ENCODE measurements at places on chromosomes 13 and 19.

- H3K27me3 ChIP-seq: no peaks in the 10 kb centered on the region
- no peak overlapping the region for H3K4me3 ChIP-seq
- peaks cover 1% of the 10 kb centered on the region for H3K36me3 ChIP-seq
- peaks cover 50% of the 10 kb centered on the region for H3K4me1 ChIP-seq
Observed at GRCh38 chr19:11580116-11580515, 2.7 kb upstream of the ACP5 start.

DNA sequence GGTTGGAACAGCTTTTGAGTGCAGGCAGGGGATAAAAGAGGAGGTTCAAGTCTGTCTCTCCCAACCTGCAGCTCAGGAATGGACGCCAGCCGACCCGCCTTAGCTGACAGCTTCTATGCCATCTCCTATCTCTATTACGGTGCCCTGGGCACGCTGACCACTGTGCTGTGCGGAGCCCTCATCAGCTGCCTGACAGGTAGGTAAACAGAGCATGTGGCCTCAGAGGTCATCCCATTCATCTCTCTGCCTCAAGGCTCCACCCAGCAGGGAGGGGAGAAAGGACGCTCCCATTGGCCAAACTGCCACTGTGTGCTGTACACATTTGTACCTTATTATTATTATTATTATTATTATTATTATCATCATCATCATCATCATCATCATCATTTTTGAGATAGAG lies 16.5 kb downstream of the SLC5A5 start:
- no peak for DNase-seq
- H3K27ac ChIP-seq: no peak overlapping the region
- H3K27me3 ChIP-seq: peaks cover 61% of the 10 kb centered on the region
- H3K4me3 ChIP-seq: no peak overlapping the region

DNA sequence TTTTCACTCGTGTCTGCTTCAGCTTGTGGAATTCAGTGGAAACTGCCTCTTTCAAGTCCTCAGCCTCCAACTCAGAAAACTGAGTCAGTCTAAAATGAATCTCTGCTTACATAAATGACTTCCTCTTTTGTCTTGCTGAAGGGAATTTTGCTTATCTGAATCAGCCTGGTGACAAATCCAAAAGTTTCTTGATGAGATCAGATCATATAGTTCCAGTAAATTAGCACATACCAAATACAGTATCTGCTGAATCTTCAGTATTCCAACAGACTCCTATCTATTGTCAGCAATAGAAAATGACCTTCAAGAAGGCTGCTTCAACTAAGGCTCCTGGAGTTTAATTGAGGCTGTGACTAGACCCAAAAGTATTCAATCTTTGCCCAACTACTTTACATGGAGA lies 290.0 kb downstream of the MZT1 start:
- H3K27ac ChIP-seq: no peak overlapping the region
- H3K27me3 ChIP-seq: no peaks in the 10 kb centered on the region
- no peak for DNase-seq
- no peaks in the 10 kb centered on the region for H3K4me1 ChIP-seq

- DNase-seq: no peak
- no peak overlapping the region for H3K27ac ChIP-seq
Observed at GRCh38 chr13:109846185-109846584, 59.8 kb upstream of the IRS2 start.

DNA sequence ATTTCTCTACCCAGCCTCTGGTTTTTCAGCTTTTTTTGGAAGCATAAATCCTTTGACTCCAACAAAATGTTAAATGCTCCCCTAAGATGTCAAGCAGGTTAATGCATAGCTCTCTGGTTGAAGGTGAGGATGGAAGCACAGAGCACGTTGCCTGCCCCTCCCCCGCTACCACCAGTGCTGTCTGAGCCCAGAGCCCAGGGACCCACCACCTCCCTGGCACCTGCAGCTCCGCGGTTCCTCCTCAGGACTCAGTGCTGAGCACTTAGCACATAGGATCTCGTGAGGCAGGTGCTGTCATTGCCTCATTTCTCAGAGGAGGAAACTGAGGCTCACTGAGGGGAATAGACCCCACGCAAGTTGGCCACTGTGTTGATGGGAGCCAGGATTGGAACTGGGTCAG lies 48.6 kb downstream of the DPF1 start:
- peaks cover 18% of the 10 kb centered on the region for H3K36me3 ChIP-seq
- no peak overlapping the region for H3K4me3 ChIP-seq
- H3K27me3 ChIP-seq: no peaks in the 10 kb centered on the region
- H3K27ac ChIP-seq: no peak overlapping the region
- no peak for DNase-seq
- no peaks in the 10 kb centered on the region for H3K4me1 ChIP-seq

- no peak for DNase-seq
- H3K36me3 ChIP-seq: no peaks in the 10 kb centered on the region
- H3K4me1 ChIP-seq: no peaks in the 10 kb centered on the region
- H3K27me3 ChIP-seq: no peaks in the 10 kb centered on the region
Observed at GRCh38 chr13:110045202-110045601, 258.8 kb upstream of the IRS2 start.

DNA sequence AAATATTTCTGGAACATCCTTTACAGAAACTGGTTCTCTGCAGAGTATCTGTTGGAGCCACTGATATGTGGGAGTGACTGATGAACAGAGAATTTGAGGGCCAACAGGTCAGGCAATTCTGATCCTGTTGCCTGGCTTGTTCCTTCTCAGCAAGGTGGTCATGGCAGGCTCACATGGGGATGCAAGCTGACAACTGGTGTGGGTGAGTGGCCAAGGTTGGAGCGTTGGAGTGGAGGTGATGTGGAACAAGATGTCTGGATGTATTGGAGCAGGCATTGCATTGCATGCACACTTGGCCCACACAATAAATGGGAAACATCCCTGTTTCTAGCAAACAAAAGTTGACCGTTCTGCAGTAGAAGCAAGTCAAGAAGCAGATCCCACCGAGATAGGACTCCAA lies 380.7 kb downstream of the ZNF536 start:
- H3K36me3 ChIP-seq: no peaks in the 10 kb centered on the region
- no peaks in the 10 kb centered on the region for H3K27me3 ChIP-seq
- H3K4me1 ChIP-seq: no peaks in the 10 kb centered on the region
- H3K4me3 ChIP-seq: no peak overlapping the region
- no peak for DNase-seq

DNA sequence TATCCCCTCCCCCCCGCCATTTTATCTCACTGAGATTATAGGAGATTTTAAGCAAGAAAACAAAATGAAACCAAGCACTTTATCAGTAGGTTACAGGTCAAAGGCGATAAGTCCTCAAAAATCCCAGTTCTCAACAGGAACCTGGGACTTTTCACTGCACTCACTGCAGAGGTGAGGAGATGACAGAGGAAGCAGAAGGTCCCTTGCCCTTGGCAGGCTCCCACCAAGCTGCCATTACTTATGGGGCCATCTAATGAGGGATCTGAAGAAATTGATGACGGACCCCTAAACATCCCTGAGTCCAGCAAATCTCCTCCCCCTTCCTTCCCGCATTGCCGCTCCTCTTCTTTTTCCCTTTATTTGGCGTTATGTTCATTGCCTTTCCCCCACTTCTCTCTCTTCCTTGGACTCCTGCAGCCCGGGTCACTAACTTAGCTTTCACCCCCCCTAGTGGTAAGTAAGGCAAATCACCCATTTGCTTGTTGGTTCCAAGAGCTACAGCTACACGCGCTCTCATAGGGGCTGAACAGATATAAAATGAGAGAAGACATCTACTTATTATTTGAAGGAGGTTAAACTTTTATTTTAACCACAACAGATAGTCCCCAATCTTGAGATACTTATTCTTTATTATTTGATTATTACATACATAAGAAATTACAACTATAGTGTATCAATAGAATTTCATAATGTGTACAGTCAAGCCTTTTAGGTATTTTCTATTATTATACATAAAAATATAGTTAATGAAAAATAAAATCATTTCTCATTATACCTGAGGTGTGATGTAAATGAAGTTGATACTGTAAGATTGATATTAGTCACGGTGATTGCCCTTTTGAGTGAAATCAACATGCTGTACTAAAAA lies 52.0 kb upstream of the ARGLU1 start:
- no peak for DNase-seq
- H3K27me3 ChIP-seq: no peaks in the 10 kb centered on the region
- H3K4me1 ChIP-seq: peaks cover 5% of the 10 kb centered on the region
- no peak overlapping the region for H3K27ac ChIP-seq
- no peaks in the 10 kb centered on the region for H3K36me3 ChIP-seq
- H3K4me3 ChIP-seq: peak overlapping the region; percentile 39

DNA sequence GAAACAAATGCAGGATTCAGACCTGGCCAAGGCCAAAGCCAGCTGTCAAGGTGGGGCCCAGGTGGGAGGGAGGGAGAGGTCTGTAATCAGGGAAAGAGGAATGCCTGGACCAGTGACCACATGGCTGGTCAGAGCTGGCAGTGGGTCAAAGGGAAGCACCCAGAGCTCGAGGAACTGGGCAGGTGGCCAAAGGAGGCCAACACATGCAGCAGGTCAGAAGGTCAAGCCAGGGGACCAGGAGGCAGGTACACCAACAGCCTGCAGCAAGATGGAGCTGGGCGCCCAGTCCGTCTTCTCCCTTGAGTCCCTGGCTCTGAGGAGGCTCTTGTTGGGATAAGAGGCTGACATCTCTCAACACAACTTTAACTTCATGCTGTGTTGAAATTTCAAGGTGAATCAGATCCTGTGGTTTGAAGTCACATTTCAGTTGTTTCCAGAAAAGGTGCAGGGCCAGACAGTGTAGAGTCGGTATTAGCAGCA lies 17.1 kb downstream of the GPATCH1 start:
- no peaks in the 10 kb centered on the region for H3K27me3 ChIP-seq
- H3K27ac ChIP-seq: no peak overlapping the region
- DNase-seq: no peak
- H3K4me1 ChIP-seq: no peaks in the 10 kb centered on the region
- peaks cover 6% of the 10 kb centered on the region for H3K36me3 ChIP-seq
- no peak overlapping the region for H3K4me3 ChIP-seq

DNA sequence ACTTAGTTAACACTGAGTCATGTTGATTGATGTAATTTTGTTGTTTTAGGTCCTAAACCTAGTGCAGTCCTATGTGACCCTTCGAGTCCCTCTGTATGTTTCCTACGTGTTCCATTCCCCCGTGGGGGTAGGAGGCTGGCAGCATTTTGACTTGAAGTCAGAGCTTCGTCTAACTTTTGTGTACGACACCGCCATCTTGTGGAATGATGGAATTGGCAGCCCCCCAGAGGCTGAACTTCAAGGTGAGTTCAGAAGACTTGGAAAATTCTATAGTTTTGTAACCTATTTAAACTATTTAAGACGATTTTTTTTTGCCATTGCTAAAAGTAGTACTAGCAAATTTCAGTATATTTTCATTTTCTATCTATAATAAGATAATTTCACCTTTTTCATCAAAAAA lies 117.9 kb downstream of the STOML3 start:
- no peaks in the 10 kb centered on the region for H3K27me3 ChIP-seq
- no peaks in the 10 kb centered on the region for H3K4me1 ChIP-seq
- no peak overlapping the region for H3K4me3 ChIP-seq

- H3K36me3 ChIP-seq: no peaks in the 10 kb centered on the region
- no peak overlapping the region for H3K27ac ChIP-seq
- no peak overlapping the region for H3K4me3 ChIP-seq
- H3K27me3 ChIP-seq: no peaks in the 10 kb centered on the region
- H3K4me1 ChIP-seq: no peaks in the 10 kb centered on the region
- no peak for DNase-seq
Observed at GRCh38 chr13:100602493-100603111, 14.0 kb upstream of the GGACT start.

DNA sequence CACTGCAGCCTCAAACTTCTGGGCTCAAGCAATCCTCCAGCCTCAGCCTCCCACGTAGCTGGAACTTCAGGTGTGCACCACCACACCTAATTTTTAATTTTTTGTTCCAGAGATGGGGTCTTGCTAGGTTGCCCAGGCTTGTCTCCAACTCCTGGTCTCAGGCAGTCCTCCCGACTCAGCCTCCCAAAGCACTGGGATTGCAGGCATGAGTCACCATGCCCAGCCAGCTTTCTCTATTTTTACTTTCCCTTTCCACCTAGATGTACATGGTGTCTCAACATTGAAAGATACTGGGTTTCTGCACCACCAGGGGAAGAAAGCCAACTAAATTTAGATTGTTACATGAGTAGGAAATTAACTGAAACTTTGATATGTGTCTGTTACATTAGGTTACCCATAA lies 13.8 kb upstream of the ZNF846 start:
- H3K27ac ChIP-seq: no peak overlapping the region
- no peaks in the 10 kb centered on the region for H3K36me3 ChIP-seq
- no peaks in the 10 kb centered on the region for H3K27me3 ChIP-seq

DNA sequence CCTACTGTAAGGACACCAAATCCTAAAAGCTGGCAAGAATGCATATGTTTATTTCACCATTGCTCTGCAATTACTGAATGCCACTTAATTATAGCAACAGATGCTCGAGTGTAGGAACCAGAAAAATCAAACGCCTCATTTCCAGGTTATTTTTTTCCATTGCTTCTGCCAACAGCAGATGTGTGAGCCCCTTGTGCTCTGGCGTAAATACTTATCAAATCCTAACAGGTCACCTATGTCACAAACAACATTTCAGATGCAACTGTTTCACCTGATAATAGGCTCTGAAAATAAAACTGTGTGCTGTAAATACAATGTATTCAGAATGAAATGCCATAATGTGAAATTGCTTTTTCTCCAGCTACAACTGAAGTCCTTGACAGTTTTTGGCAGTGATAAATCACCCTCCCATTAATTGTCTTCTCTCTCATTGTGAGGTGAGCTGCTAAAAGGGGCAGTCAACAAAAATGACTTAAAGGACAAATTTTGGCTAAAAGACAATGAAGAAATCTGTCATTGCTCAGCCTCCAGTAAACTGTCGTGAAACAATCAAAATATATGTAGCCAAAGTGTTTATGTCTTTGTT lies 344.0 kb downstream of the DACH1 start:
- H3K4me3 ChIP-seq: no peak overlapping the region
- H3K4me1 ChIP-seq: no peaks in the 10 kb centered on the region
- H3K27ac ChIP-seq: no peak overlapping the region
- H3K27me3 ChIP-seq: no peaks in the 10 kb centered on the region

- no peak overlapping the region for H3K27ac ChIP-seq
- H3K4me1 ChIP-seq: no peaks in the 10 kb centered on the region
- H3K27me3 ChIP-seq: no peaks in the 10 kb centered on the region
- H3K36me3 ChIP-seq: no peaks in the 10 kb centered on the region
- H3K4me3 ChIP-seq: no peak overlapping the region
- no peak for DNase-seq
Observed at GRCh38 chr13:46721054-46721453, 75.9 kb downstream of the ESD start.

- H3K4me1 ChIP-seq: no peaks in the 10 kb centered on the region
- no peak overlapping the region for H3K4me3 ChIP-seq
- H3K27me3 ChIP-seq: no peaks in the 10 kb centered on the region
- no peaks in the 10 kb centered on the region for H3K36me3 ChIP-seq
- H3K27ac ChIP-seq: peak overlapping the region; percentile 18
- no peak for DNase-seq
Observed at GRCh38 chr19:48244281-48244680, 11.4 kb downstream of the CARD8 start.

DNA sequence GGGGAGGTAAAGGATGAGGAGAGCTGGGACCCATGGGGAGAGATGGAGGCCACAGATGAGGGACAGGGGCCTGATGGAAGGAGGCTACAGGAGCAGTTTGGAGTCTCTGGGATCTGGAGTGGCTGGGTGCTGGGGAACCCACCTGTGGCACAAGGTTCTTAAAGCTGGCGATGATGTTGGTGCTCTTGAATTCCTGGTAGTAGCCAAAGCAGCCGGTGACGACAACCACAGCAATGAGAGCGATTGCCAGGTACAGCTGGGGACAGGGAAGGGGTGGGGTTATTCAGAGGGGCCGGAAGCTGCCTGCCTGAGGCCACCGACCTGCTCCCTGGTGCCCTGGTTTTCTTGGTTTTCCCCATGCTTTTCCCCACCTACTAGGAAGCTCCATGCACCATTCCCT lies 2.8 kb downstream of the ATP4A start:
- no peak for DNase-seq
- peaks cover 83% of the 10 kb centered on the region for H3K27me3 ChIP-seq
- H3K27ac ChIP-seq: no peak overlapping the region
- H3K4me1 ChIP-seq: peaks cover 13% of the 10 kb centered on the region

Data from esophagus squamous epithelium (tissue), 5 donors.